ENCODE measurements at places on chromosomes 6 and 20.

DNA sequence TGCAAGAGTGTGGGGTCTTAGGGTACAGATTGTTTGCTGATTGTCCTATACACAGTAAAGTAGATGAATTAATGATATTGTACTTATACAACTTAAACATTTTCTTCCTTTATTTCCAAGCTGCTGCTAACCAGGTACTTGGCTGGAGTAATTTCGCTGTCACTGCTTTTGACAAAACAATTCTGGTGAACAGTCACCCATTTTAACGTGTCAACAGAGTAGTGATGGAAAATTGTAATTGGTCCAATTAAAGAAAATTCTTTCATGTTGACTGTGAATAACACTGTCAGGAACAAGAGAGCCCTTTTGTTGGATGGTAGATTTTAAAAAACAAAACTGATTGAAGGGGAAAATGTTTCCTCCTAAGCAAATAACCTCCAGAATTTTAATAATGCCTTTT is 26.4 kb upstream of the MROH8 start:
- no peak for DNase-seq

DNA sequence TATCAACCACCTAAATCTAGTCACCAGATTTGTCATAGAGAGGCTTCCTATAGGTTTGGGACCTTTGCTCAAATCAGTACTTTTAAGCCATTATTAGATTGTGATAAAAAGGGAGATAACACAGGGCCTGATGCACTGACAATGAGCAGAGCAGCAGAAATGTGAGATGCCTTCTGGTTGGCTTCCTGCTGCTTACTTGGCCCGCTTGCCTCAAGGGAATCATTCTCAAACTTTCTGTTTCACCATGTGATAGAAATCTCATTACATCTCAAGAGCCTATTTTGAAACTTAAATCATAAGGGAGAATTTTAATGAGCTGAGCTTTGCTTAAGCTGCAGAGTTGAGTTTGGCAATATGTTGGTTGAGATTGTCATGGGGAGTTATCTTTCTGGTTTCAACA is 606.0 kb downstream of the DHX35 start:
- DNase-seq: no peak

DNA sequence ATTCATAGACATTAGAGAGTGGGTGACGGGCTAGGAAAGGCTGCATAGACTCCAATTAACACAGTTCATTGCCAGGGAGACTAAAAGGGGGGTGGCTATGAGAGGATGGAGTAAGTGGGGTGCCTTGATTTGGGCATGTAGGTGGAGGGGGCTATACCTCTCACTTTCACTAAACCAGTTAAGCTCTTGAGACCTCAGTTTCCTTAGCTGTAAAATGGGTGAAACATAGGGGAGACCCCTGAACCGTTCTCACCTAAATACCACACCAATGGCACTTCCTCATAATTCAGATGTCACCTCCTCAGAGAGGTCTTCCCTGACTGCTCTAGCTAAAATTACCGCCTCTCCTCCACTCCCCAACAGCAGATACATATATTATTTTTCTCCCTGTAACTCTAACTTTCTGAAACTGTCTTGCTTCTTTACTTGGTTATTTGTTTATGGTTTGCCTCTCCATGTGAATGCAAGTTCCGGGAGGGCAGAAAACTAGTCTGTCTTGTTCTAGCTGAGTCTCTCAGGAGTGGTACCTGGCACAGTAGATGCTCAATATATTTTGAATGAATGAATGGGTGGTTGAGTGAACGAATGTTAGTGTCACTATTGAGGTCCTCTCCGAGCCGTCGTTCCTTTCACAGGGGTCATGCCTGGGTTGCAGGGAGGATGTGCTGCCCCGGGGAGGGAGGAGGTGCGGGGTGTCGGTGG is 615 bp upstream of the EYA2 start:
- DNase-seq: no peak

DNA sequence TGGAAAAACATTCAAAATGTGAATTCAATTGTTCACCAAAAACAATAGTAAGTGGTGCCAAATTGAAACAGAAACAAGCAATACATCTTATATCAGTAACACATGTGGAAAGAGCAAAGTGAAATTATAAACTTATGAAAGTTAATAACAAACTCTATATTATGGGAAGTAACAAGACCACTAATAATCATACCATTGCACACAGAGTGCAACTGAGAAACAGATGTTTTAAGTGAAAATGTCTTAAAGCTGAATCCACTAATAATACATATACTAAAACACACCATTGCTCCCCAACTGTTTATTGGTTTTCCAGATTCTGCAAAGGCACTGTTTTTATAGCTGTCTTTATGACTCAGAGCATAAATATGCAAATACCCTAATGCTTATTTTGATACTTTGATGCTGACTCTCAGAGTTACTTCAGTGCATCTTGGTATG is 292.3 kb downstream of the RFPL4B start:
- no peak for DNase-seq

GRCh38 chr20:32631933-32632460 is 41.7 kb downstream of the C20orf203 start:
- no peak for DNase-seq

DNA sequence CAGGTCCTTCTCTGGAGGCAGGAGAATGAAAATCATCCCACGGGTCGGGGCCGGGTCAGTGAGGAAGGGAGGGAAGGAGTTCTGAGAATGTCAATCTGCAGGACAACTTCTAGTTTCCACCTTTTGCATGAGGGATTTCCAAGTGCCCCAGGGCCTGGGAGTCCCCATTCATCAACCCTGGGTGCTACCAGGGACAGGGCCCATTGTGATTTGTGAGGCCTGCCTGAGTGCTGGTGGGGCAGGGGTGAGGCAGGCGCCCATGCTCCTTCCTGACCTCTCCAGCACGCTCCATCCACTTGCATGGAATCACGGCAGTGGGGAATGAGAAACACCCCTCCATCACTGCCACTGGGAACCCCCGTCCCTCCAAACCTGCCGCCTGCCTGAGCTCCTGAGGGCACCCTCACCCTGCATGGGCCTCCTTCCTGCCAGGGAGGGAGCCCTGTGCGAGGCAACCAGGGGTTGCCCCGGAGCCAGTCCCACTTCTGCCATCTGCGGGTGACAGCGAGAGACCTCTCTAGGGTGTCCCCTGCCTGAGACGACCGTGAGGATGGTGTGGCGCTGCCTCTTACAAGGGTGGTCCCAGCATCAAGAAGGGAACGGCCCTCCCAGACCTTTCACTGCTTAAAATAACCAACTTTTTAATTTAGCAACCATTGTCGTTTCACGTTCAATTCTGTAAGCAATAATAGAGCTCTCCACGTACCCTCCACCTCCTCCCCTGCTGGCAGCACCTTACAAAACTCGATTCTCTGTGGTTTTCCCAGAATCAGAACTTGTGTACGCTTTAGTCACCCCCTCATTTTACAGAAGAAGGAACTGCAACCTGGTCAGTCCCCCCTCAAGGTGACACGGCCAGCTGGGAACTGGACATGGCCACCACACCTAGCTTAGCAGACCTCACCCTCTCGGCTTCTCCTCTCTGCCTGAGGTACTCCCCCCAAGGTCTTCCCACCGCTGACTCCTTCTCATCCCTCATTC is 28.6 kb downstream of the PMEPA1 start:
- no peak for DNase-seq

- DNase-seq: no peak
These were observed 98.0 kb upstream of the SLC24A3 start for GRCh38 chr20:19114410-19114809.

GRCh38 chr6:92777146-92777740 is 642.1 kb downstream of the EPHA7 start:
- peak; percentile 25 for DNase-seq

GRCh38 chr6:26217714-26218075 is 130.5 kb downstream of the HFE start:
- DNase-seq: no peak

- DNase-seq: peak; percentile 9
These were observed 20.5 kb upstream of the LTV1 start for GRCh38 chr6:143822584-143823024.

- no peak for DNase-seq
These were observed 19.6 kb downstream of the LEMD2 start for GRCh38 chr6:33769248-33769821.

- peak; percentile 22 for DNase-seq
These were observed 41.5 kb downstream of the SH3BGRL2 start for GRCh38 chr6:79672631-79673111.

- no peak for DNase-seq
These were observed 2.2 kb upstream of the OXT start for GRCh38 chr20:3068986-3069900.

DNA sequence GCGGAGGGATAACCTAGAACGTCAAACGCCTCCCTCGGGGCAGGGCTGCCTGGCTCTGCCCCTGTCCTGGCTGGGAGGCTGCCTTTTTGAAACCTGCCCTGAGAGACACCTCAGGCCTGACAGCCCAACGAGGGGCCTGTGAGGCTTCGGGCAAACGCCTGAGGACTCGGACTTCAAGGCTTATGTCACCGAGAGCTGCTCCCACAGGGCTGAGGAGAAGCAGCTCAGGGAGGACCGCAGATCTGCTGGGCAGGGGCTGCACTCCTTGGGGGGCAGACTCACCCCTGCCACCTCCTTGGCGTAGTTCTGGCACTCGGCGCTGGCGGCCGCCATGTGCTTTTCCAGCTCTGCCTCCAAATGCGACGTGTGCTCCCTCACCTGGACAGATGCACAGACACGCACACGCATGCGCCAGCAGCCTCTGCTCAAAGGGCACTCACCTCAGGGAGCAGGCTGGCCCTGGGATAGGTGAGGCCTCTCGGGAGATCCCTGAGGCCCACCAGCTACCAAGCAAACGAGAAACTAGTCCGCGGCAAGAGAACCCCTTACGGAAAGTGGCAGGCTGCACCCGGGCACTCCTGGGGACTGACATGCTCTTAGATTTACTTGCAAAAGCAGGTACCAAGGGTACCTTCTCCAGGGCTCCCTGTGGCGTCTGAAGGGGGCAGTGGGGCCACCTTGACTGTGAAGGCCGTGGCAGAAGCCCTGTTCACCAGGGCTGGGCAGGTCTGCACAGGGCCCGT is 49.6 kb downstream of the DSTN start:
- no peak for DNase-seq

DNA sequence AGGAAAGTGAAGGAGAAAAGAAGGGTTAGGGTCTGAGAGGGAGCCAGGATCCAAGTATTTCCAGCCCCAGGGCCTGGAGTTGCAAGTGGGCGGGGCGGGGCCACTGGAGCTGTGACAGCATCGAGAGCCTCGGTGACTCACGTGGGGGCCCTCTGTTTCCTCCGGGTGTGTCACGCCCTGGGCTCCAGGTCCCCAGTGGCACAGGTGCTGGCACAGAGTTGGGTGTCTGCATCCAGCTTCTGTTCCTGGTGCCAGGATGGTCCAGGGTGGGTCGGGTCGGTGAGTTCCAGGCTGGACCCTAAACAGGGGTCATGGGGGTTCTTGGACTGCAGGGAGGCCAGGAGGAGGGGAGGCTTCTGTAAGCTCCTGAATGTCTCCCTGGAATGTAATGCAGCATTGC is 16.7 kb downstream of the RAET1L start:
- peak; percentile 25 for DNase-seq

DNA sequence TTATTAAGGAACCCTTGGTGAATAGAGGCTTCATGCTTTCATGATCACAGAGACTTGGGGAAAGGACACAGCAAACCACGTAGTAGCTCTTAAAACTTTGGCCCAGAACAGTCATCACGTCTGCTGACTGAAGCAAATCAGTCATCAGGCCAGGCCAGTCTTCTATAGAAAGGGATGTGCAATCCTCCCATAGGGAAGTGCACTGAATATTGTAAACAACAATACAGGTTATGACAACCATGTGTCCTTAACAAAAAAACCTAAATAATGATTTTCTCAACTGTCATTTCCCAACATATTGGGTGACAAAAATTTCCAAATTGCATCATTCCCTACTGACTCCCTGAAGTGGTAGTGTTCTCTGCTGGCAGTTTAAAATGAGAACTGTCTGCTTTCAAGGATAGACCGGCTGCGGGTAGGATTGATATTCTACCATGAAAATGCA is 388.2 kb upstream of the CITED2 start:
- DNase-seq: no peak

- DNase-seq: no peak
These were observed 206.4 kb downstream of the DTNBP1 start for GRCh38 chr6:15456422-15456821.

- DNase-seq: no peak
These were observed 193.3 kb downstream of the SASH1 start for GRCh38 chr6:148535976-148536375.

GRCh38 chr6:131510094-131510493 is 62.9 kb upstream of the ARG1 start:
- DNase-seq: no peak

GRCh38 chr6:36844232-36845170 is 5.3 kb upstream of the CPNE5 start:
- no peak for DNase-seq

- no peak for DNase-seq
These were observed 184.7 kb upstream of the PREP start for GRCh38 chr6:105587349-105588122.

GRCh38 chr6:131492932-131493573 is 80.0 kb upstream of the ARG1 start:
- DNase-seq: no peak

DNA sequence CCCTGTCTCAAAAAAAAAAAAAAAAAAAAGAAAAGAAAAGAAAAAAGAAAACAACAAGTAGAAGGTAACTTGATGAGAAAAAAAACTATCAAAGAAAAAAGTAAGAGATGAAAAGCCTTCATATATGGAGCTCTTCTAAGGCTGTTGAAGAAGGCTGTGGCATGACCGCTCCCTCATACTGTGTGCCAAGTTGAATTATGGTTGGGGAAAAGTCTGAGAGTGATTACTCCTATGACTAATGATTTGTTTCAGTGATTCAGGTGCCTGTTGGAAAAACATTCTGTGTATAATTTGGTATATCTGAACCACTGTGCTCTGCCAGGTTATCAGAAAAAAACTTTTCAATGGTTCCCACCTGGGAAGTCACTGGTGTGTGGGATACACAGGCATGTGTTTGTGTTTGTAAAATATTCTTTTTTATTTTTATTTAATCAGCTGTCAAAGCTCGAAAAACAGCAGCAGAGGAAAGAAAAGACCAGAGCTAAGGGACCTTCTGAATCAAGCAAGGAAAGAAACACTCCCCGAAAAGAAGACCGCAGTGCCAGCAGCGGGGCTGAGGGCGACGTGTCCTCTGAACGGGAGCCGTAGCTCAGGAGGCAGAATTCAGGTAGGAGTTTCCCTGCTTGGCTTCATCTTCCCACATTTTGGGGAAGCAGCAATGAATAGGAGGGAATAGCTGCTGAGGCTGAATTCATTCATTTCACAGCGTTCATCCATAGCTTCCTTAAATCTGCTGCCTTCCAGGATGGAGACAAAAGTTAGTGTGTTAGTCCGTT is 69.7 kb upstream of the SCP2D1 start:
- no peak for DNase-seq

GRCh38 chr20:41006936-41007474 is 21.6 kb upstream of the TOP1 start:
- DNase-seq: no peak

- DNase-seq: no peak
These were observed 16.4 kb upstream of the NT5DC1 start for GRCh38 chr6:116084284-116084683.

GRCh38 chr20:32855387-32855786 is 3.3 kb upstream of the EFCAB8 start:
- no peak for DNase-seq
